Hippocampal formation (tissue), 2 donors: ENCODE measurements at places on chromosomes 1 and 21.

- DNase-seq, result no peak
Observed at GRCh38 chr1:212518188-212519054, 85.7 kb downstream of the NENF start.

GRCh38 chr1:227343727-227344551 is 25.6 kb upstream of the CDC42BPA start:
- no peak for DNase-seq

DNA sequence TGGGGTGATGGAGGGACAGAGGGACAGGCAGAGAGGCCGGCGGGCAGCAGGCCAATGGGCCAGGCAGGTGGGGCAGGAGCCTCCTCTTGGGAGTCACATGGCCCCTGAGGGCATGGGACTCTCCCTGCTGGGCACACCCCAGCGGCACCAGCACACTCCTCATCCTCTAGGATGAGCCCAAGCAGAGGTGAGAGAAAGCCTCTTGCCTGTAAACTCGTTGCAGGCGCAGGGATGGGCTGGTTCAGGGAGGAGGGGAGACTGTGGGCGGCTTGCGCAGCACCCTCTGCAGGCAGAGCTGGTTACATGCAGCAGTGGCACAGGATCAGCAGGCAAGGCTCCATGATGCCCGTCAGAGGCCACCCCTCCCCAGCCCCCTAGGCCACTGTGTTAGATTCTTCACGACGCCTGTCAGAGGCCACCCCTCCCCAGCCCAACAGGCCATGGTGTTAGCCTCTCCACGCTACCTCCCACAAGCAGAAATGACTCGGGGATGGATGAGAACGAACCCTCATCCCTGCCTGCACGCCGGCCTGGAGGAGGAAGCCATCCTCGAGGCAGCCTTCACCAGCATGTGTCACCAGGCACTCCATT is 209.7 kb upstream of the VAMP3 start:
- no peak for DNase-seq

GRCh38 chr1:236154671-236155398 is 12.5 kb downstream of the GPR137B start:
- DNase-seq, result no peak

- no peak for DNase-seq
Observed at GRCh38 chr1:18511874-18512150, 31.1 kb downstream of the KLHDC7A start.

DNA sequence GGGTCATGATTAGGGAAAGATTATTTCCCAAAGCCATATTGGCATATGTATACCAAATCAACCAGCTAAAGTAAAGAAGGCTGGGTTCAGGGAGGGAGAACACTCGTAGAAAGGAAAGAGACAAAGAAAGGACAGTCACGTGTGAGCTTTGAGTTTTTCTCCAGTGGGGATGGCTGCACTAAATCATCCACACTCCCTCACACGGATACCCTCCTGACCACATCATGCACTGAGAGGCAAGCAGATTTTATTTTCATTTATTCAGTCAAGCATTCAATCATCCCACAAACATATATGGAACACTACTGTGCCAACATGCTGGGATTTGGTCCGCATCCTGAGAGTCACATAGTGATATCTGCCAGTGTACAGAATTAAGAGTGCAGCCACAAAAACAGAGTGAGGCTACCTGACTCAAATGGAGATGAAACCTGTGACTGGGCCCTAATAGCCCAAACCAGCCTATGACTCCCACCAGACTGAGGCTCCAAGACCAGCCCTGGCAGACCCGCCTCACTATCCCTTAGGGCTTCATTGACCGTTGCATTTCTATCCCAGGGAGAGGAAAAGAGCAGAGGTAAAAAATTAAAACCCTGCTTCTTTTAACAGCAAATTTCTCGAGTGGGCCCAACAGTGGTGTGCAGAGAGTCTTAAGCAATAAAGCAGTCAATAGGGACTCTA is 155.9 kb downstream of the BARHL2 start:
- DNase-seq, result no peak

DNA sequence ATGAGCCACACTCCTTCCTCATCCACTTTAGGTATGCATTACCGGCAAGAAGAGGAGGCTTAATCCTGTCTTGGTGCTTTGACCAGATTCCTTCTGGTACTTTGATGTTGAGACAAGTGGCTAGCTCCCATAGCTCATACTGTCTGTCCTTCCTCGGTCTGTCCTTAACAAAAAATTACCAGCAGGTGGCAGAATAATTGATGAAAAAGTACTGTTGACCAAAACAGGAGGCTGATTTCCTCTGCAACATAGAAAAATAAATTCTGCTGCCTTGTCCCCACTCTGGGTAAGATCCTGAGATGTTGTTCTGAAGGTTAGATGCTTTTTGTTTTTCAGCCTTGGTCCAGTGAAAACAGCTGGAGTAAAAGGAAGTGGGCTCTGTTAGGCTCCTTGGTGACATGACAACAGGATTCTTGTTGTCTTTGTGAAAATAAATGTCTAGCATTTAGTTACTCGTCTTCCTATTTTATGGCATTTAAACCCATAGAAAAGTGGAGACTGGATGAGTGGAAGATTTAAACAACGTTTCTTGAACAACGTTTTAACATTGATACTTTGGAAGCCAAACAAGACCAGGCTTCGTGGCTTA is 11.2 kb upstream of the HJV start:
- no peak for DNase-seq

DNA sequence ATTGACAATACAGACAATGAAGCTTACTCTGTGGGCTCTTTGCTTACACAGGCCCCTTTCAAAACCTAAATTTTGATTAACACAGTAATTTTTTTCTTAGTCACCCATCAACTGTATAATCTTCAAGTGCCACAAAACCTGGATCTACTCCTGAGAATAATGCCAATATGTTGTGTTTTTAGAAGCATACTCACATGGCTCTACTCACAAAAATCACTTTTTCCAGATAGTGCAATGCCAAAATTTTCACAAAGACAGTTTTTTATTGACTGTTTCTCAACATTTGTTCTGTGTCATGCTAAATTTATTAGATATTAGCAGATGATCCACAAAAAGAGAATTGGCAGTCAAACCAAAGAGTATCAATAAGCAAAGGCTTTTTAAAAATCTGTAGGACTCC is 493.7 kb upstream of the C1orf87 start:
- DNase-seq, result no peak

DNA sequence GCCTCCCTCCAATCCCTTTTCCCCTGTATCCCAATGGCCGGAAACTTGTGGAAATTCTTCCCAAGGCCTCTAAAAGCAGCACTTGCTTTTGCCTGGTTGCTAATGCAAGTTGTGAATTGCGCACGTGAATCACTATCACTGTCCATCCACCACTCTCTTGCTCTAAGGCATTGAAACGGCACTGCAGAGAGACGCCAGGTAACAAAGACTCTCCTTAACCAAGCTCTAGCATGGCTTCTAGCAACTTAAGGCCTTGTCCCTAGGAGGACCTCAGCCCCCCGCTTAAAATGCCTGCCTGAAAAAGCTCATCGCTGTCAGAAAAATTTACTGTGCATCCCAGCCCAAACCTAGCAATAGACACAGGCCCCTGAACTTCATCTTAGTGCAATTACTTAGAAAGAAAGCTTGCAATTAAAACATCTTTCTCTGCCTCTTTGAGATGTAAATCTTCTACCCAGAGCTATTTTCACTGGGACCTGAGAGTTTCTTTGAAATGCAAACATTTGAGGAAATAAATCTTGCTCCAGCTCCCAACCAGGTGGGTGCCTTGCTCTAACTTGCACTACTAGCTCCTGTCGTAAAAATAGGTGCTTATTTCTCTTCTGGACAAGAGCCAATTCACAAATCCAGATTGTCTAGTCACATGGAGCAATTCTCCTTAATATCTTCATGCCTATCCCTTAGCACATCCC is 32.9 kb upstream of the ITLN2 start:
- no peak for DNase-seq

- no peak for DNase-seq
Observed at GRCh38 chr1:204626381-204626780, 59.2 kb downstream of the LRRN2 start.

DNA sequence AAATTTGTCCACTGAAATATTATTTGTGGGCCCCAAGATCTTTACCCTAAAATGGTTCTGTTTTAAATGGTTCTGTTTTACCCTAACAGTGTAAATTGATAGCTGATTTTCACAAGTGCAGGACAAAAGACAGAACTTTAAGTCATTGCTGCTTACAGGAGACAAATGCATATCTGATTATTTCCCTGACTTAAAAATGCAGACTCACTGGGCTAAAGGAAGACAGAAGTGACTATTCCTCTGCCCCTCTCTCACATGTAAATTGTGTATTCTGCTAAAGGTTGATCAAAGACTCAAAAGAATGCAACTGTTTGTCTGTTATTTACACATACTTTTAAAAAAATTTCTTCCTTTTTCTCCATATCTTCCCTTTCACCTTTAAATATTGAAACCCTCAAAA is 12.7 kb downstream of the FCRL5 start:
- DNase-seq, result no peak

GRCh38 chr1:10975567-10976326 is 36.7 kb upstream of the TARDBP start:
- no peak for DNase-seq

- DNase-seq, result no peak
Observed at GRCh38 chr1:5991381-5992025, 722 bp downstream of the NPHP4 start.

GRCh38 chr1:210298936-210299335 is 29.8 kb upstream of the HHAT start:
- no peak for DNase-seq

DNA sequence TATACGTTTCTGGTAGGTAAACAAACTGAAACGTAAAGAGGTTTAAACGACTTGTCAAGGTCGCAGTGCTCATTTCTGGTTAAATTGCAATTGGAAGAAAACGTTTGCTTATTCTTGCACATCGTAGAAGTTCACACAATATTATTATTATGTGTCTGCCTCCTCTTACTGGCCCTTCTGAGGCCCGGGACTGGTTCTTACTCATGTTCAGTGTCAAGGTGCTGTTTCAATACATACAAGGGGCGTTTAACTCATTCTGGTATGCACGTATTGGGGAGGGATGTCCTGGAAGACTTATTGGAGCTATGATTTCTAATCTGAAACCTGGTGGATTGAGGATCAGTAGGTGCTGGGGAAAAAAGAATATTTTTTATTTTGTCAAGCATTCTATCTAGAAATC is 932 bp downstream of the RPF1 start:
- DNase-seq, result no peak

- DNase-seq, result no peak
Observed at GRCh38 chr1:67556297-67556900, 126.2 kb upstream of the SERBP1 start.

- no peak for DNase-seq
Observed at GRCh38 chr21:41755934-41756773, 10.7 kb downstream of the RIPK4 start.

DNA sequence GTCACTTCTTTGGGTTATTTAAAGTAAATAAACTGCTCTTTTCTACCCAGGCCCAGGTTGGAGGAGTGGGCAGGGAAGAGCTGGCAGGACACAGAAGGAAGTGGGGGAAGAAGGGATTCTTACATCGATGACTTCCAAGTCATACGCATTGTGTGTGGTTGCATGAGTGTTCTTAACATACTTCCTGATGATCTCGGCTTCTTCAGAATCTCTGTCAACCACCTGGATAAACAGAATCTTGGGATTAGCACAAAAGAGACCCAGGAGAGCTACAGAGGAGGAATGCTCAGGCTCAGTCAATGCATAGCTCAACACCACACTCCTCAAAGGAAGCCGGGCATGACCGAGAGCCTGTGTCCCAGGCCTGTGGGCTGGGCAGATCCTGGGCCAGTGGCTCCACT is 42.1 kb downstream of the PARP1 start:
- DNase-seq, result no peak

DNA sequence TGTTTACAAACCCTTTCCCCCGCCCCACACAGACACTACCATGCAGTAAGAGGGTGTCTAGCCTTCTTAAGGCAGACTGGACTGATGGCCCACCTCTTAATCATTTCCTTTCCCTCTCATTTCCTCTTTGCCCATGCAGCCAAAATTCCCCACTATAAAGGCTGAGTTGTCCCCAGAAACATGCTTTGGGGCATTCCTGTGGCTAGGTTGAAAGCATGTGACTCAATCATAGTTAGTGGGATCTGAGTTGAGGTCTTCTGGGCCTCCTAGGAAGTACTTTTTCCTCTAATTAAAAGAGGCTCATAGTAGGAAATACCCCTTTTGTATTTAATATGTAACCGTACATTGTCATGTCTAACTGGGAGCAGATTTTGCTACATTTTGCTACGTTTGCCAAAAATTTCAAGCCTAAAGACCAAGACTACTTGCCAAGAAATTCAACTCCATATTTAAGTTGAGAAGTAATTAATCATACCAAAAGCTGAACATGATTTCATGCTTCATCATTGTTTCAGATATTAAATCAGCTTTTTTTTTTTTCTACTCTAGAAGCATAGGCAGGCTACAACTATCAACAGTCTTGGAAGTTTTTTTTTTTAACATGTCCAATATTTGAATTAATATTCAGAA is 174.7 kb downstream of the ADGRL4 start:
- no peak for DNase-seq

DNA sequence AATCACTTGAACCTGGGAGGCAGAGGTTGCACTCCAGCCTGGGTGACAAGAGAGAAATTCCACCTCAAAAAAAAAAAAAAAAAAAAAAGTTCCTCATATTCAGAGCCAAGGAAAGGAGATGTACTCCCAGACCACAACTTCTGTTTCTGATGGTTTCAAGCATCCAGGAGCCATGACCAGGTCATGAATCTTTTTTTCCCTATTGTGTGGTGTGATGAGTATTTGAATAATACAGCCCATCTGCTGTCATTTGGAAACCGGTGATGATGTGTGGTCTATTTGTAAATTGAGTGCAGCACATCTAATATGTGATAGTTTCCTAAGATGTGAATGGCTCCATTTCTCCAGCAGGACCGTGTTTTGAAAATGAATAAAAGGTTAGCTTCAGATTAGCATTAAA is 18.6 kb downstream of the PIK3CD start:
- no peak for DNase-seq

DNA sequence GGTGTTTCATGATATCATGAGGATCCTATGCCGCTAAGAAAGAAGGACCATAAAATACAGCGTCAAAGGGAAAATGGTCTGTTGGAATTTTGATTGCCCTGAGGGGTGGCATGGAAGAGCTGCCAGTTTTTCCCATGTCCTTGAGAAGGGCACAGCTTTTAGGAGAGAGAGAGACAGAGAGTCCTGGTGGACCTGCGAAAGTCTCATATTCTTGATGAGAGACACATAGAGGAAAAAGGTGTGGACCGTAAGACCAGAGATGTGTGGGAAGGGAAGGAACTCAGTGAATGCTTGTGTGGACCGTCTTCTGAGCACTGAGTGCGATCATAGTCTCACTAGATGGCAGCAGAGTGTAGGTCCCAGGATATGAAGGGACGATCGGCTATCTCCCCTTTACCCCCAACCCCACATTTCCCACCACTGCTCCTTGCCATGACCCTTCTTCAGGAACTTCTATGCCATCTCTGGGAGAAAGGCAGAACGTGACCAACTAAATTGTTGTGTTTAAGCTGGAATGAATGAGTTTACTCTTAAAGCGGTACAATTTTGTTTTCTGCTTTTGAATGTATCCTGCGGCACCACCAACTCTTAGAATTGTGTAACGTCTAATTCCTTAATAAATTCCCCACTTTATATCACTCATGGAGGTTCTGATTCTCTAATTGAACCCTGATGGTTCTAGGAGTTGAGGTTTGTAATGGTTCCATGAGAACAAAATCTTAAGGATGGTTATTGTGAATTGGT is 117.7 kb downstream of the CTH start:
- DNase-seq, result peak; percentile 7
